ENCODE measurements at places on chromosomes 5 and 9. TPM values are rescaled to one million over a fixed set of nuclear protein-coding genes. Genes with fewer than 3 reads are reported as not detected.

GRCh38 chr9:116604251-116604650, 82.9 kb upstream of the TRIM32 start:
- H3K4me1 ChIP-seq, result no peaks in the 10 kb centered on the region
- no peaks in the 10 kb centered on the region for H3K36me3 ChIP-seq
- H3K4me3 ChIP-seq, result no peak overlapping the region
- no peaks in the 10 kb centered on the region for H3K27me3 ChIP-seq

GRCh38 chr5:95949810-95950209, 11.8 kb downstream of the ELL2 start:
- H3K27me3 ChIP-seq, result no peaks in the 10 kb centered on the region
- no peak for DNase-seq
- H3K4me1 ChIP-seq, result peaks cover 30% of the 10 kb centered on the region
- H3K36me3 ChIP-seq, result peaks cover 4% of the 10 kb centered on the region
- H3K4me3 ChIP-seq, result no peak overlapping the region

GRCh38 chr5:55601628-55602027, 66.9 kb upstream of the PLPP1 start:
- no peaks in the 10 kb centered on the region for H3K36me3 ChIP-seq
- no peak overlapping the region for H3K4me3 ChIP-seq
- DNase-seq, result no peak
- H3K27ac ChIP-seq, result peak overlapping the region; percentile 94

- H3K27me3 ChIP-seq, result no peaks in the 10 kb centered on the region
- H3K27ac ChIP-seq, result peak overlapping the region; percentile 93
- DNase-seq, result no peak
- H3K4me1 ChIP-seq, result peaks cover 28% of the 10 kb centered on the region
- peak overlapping the region; percentile 82 for H3K4me3 ChIP-seq
- H3K36me3 ChIP-seq, result no peaks in the 10 kb centered on the region
Measured at GRCh38 chr5:111511831-111512374, 432 bp downstream of the STARD4 start.

DNA sequence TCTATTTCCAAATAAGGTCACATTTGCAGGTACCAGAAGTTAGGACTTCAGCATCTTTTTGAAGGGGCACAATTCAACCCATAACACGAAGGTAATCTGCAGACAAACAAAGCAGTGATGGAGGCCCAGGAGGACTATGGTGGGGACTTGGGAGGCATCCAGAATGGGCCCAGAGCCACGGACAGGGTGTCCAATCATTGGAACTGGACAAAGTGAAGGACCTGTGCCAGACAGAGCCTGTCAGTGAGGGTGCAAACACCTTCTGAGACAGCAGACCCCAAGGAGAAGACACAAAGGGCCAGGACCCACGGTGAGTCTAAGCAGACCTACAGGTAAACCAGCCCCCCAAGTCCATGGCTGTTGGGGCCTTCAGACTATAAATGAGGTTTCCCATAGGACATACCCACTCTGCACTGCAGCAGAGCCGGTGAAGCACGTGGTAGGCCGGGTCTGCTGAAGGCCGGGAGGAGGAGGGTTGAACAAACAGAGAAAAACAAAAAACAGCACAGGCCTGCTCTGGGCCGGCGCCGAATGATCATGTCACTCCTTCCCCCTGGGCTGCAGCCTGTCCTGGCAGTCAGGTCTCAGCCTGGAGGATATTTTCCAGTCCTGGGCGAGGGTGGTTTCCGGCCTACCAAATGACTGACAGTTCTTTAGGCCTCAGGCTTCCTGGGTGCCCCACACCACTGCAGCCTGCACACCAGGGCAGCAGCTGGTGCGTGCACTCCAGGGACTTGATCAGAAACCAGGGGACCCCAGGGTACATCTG, 84.4 kb downstream of the COL23A1 start:
- H3K36me3 ChIP-seq, result no peaks in the 10 kb centered on the region
- no peaks in the 10 kb centered on the region for H3K4me1 ChIP-seq
- H3K4me3 ChIP-seq, result no peak overlapping the region
- H3K27me3 ChIP-seq, result no peaks in the 10 kb centered on the region

DNA sequence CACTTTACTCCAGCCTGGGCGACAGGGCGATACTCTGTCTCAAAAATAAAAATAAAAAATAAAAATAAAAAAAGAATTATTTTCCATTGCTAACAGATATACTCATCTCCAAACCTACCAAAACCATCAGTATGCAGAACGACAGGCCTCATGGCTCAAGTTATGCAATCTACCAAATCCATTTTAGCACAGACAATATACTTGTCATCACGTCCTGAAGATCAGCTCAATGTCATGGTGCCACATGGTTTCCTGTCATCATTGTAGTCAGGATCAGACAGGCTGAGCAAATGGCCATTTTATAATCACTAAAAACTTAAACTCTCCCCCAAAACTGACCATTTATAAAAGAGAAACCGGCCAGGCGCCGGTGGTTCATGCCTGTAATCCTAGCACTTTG, 69.1 kb downstream of the HABP4 start:
- H3K4me3 ChIP-seq, result no peak overlapping the region
- H3K27me3 ChIP-seq, result no peaks in the 10 kb centered on the region
- no peaks in the 10 kb centered on the region for H3K4me1 ChIP-seq
- no peak for DNase-seq

- no peak overlapping the region for H3K4me3 ChIP-seq
- H3K4me1 ChIP-seq, result no peaks in the 10 kb centered on the region
- no peak overlapping the region for H3K27ac ChIP-seq
- H3K36me3 ChIP-seq, result no peaks in the 10 kb centered on the region
Measured at GRCh38 chr9:90515510-90515909, 127.1 kb downstream of the DIRAS2 start.

DNA sequence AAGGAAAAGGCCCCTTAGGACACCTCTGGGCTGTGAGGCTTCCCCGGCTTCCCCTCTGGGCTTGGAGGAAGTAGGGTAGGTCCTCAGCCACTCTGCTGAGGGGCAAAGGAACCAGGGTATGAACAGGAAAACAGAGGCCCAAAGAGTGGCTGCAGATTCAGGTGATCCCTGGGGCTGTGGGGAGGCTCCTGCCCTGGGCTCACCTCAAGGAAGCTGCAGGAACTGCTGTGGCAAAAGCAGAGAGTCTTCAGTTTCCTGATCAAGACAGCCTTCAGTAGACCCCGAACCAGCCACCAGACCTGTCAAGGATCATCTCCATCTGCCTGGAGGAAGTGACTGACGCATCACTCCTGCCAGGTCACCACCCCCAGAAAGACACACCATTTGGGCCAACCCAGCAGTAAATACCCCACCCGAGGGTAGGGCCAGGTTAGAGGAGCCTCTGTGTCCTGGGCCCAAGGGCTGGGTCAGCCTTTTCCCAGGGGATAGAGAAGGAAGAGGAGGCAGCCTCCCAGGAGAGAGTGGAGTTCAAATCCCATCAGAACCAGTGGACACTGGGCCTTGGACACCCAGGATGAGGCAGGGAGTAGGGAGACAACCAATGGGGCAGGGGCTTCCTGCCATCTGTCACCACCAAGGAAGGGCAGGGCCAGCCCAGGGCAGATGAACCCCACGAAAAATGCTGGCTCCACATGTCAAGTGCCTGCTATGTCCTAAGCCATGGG, 5.8 kb upstream of the ST6GALNAC6 start:
- H3K4me3 ChIP-seq, result no peak overlapping the region
- peak overlapping the region; percentile 64 for H3K27ac ChIP-seq
- no peaks in the 10 kb centered on the region for H3K27me3 ChIP-seq
- H3K36me3 ChIP-seq, result no peaks in the 10 kb centered on the region
- DNase-seq, result no peak
- peaks cover 4% of the 10 kb centered on the region for H3K4me1 ChIP-seq

DNA sequence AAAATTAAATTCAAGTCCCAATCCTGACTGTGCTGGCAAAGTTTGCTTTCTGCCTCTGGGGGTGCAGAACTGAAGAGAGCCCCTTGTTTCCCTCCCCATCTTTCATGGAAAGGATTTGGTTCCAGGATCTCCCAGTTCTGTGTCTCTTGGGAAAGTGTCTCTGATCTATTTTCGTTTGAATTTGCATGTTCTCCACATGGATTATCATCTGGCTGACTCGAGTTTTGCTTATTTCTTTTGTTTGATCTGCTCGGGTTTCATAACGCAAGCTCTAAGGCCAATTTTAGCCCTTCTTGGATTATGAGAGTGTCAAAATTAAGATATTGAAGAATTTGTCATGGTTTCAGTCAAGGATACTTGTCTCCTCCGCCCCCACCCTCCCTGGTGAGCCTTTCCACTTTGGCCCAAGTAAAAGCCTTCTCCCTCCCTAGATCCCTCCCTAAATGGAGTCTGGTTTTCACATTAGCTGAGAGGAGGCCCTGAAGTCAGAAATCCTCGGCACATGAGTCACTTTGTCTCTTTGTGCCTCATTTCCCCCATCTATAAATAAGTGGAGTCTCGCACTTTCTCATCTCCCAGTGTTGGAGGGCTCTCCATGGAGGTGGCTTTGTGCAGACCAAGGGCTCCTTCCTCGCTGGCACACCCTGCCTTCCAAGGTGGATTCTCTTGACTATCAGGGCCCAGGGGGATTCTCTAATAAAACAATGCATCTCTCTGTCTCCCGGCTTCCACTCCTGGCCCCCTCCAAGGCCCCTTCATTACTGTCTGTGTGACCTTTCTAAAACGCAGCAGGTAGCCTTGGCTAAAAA, 17.3 kb downstream of the ADRB2 start:
- no peak for DNase-seq
- no peak overlapping the region for H3K4me3 ChIP-seq
- no peaks in the 10 kb centered on the region for H3K27me3 ChIP-seq
- H3K4me1 ChIP-seq, result peaks cover 17% of the 10 kb centered on the region
- H3K27ac ChIP-seq, result no peak overlapping the region

DNA sequence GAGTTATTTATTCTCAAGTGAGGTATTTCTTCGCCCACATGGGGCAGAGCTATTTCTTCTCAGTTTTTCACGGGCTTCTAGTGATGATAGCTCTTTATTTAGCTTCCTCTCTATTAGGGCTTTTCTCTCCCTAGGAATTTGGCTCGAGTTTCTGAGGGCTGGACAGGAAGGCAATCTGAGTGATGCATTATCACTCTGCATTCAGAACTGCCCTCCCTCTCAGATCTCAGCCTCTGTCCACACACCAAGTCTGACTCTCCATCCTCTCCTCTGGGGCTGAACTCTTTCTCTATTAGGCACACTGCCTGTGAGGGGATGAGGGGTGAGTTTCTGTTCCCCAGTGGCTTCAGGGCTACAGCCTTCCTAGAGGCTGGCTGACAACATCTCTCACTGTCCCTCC, 14.9 kb upstream of the SCAMP1 start:
- H3K27ac ChIP-seq, result no peak overlapping the region
- H3K4me1 ChIP-seq, result no peaks in the 10 kb centered on the region
- no peaks in the 10 kb centered on the region for H3K27me3 ChIP-seq

DNA sequence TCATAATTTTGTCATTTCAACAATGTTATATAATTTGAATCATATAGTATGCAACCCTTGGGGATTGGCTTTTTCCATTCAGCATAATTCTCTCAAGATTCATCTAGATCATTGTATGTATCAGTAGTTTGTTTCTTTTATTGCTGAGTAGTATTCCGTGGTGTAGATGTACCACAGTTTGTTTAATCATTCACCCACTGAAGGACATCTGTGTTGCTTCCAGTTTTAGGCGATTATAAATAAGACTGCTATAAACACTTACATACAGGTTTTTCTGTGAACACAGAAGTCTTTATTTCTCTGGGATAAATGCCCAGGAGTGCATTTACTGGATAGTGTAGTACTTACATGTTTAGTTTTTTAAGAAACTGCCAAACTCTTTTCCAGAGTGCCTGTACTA, 374.1 kb downstream of the DEPDC1B start:
- H3K27ac ChIP-seq, result no peak overlapping the region
- no peak for DNase-seq
- H3K4me3 ChIP-seq, result no peak overlapping the region
- H3K4me1 ChIP-seq, result no peaks in the 10 kb centered on the region
- no peaks in the 10 kb centered on the region for H3K27me3 ChIP-seq

- H3K4me3 ChIP-seq, result no peak overlapping the region
- no peaks in the 10 kb centered on the region for H3K4me1 ChIP-seq
- H3K27ac ChIP-seq, result no peak overlapping the region
- no peak for DNase-seq
- H3K27me3 ChIP-seq, result no peaks in the 10 kb centered on the region
Measured at GRCh38 chr5:30499402-30499801, 694.1 kb upstream of the CDH6 start.

GRCh38 chr5:166050531-166050930, 2240.9 kb upstream of the WWC1 start:
- H3K4me1 ChIP-seq, result no peaks in the 10 kb centered on the region
- no peak overlapping the region for H3K27ac ChIP-seq
- DNase-seq, result no peak
- no peaks in the 10 kb centered on the region for H3K36me3 ChIP-seq
- H3K4me3 ChIP-seq, result no peak overlapping the region

DNA sequence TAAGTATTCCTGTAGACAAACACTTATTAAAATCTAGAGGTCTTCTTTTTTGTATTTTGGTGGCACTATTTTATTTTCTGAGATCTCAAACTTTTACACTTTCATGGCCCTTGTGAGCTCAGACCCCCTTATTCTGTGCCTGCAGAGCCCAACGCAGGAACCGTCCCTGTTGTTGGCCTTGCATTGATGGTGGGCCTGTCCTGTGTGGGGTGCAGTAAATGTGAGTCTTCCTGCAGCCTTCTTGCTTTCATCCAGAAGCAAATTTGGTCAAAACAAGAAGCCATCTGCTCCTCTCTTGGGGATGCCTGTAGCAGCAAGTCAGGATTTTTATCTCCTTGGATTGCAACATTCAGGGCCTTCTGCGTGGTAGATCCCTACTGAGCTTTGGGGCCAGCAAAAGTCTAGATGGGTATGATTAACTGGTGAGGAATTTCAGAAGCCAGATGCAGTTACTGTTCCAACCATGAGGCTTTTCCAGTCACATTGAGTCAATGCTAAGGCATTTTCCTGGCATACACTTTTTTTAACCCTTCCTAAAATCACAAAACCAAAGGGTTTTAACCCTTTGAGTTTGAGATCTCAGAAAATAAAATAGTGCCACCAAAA, 31.7 kb downstream of the BASP1 start:
- no peaks in the 10 kb centered on the region for H3K36me3 ChIP-seq
- DNase-seq, result no peak
- H3K27ac ChIP-seq, result no peak overlapping the region

Gene RNF44
- 6.4 TPM for polyA plus RNA-seq

Gene PCDHGA3
- polyA plus RNA-seq, result 0.25 TPM

Gene IFNA2
- polyA plus RNA-seq, result not detected

Gene SYK
- 2.8 TPM for polyA plus RNA-seq

Gene GPSM1
- polyA plus RNA-seq, result 0.11 TPM

Gene NOL6
- polyA plus RNA-seq, result 16.9 TPM

Gene CDC20B
- not detected for polyA plus RNA-seq

Gene OCLN
- 12.2 TPM for polyA plus RNA-seq

Gene KIF24
- polyA plus RNA-seq, result 0.13 TPM

Gene SPAAR
- polyA plus RNA-seq, result 1.1 TPM

Gene HRH2
- polyA plus RNA-seq, result 0.44 TPM

Gene PFN3
- not detected for polyA plus RNA-seq

Gene PAEP
- polyA plus RNA-seq, result not detected

Gene SPRY4
- 2.7 TPM for polyA plus RNA-seq

Gene COL27A1
- 7.0 TPM for polyA plus RNA-seq
